ENCODE measurements at places on chromosomes 1 and 21.
A peak's percentile ranks its signal among the peaks of the same experiment; 100 is the strongest.

DNA sequence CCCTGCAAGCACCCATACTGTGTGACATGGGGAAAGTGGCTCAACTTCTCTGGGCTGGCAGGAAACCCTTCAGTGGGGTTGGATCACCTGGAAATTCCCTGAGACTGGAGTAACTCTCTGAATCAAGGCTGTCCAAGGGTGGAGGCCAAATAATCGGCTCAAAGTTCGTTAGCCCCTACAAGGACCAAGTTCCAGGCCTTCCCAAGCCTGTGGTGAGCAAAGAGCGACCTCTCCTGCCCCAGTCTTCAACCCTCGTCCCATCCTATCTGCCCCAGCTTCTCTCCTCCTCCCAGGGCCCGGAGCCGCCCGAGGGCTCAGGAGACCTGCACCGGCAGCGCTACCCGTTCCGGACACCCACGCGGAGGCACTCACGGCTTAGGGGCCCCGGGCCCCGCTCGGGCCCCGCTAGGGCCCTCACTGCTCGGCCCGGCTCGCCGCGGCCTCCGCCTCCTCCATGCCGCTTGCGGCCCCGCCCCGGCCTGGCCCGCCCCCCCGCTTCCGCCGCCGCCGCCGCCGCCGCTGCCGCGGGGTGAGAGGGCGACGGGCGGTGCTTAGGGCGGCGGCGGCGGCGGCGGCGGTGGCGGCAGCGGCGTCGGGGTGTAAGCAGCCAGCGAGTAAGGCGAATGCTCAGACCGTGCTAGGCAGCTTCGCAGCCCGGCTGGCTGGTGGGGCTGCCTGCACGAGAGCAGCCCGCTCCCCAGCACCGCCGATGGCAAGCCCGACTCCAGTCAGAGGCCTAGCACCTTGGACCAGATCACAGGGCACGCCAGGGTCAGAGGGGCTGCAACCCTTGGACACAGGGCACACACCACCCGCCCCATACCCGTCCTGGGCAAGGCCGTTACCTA, at the start of gene POMGNT1:
POMGNT1 (minus strand) TSS at position 471 of the 848 bp plus-strand sequence. CDS start 613 bp downstream, outside the sequence.
- peak; percentile 92 for DNase-seq

- no peak for DNase-seq
Observed at GRCh38 chr1:219676012-219676765, 63.3 kb upstream of the ZC3H11B start.

DNA sequence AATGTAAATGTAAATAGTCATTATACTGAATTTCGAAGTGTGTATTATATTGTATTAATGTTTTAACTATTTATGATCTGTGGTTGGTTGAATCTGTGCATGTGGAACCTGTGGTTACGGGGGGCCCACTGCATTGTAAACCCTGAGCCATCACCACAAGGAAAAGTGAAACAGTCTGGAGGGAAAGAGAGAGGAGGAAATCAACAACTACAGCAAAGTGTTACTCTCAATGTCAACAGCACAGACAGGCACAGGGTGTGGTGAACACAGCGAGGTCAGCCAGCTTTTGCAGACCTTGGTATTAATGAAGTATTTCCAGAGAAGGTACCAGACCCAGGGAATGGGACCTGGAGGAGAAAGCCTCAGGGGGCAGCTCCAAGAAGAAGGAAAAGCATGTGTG, 37.1 kb upstream of the BACE2 start:
- DNase-seq: no peak

- DNase-seq: no peak
Observed at GRCh38 chr1:2192031-2192995, 2.3 kb downstream of the FAAP20 start.

DNA sequence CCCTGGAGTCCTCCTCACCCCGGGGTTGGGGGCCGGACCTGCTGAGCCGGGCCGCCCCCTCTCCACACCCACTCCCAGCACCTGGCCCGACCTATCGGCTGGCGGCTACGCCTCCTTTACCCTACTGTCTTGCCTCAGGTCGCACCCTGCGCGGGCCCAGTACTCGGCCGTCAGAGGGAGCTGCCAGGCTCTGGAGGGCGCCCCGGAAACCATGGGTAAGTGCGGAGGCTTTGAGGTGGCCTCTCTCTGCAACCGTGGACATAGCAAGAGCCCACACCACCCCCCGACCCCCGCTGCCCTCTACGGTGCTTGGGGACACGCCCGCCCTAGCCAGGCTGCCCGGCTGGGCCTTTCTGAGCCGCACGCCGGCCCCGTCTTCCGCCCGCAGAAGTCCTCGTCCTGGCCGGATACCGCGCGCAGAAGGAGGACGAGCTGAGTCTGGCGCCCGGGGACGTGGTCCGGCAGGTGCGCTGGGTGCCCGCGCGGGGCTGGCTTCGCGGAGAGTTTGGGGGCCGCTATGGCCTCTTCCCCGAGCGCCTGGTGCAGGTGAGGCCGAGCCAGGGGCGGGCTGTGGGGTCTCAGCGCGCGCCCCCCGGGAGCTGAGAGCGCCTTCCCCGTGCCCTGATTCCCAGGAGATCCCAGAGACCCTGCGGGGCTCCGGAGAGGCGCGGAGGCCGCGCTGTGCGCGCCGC, at the start of gene SH3D21:
SH3D21 (plus strand) TSS at position 159 of the 692 bp plus-strand sequence; CDS start at position 212, 53 bp downstream.
- DNase-seq: peak; percentile 66

DNA sequence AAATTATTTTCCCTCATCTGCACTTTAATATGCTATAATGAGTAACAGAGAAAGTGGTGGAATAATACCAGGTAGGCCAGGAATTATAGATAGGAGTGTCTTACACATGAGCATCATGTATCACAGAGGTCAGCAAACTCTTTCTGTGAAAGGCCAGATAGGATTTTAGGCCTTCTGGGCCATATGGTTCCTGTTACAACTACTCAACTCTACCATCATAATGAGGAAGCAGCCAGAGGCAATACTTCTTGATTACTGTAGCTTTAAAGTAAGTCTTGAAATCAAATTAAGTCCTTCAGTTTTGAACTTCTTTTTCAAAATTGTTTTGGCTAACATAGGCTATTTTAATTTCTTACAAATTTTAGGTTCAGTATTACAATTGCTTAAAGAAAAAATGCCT, 32.1 kb upstream of the IGSF3 start:
- DNase-seq: no peak
